ENCODE measurements at places on chromosomes 7 and 10.

GRCh38 chr10:78130966-78131710 is 97.5 kb downstream of the RPS24 start:
- DNase-seq = no peak

DNA sequence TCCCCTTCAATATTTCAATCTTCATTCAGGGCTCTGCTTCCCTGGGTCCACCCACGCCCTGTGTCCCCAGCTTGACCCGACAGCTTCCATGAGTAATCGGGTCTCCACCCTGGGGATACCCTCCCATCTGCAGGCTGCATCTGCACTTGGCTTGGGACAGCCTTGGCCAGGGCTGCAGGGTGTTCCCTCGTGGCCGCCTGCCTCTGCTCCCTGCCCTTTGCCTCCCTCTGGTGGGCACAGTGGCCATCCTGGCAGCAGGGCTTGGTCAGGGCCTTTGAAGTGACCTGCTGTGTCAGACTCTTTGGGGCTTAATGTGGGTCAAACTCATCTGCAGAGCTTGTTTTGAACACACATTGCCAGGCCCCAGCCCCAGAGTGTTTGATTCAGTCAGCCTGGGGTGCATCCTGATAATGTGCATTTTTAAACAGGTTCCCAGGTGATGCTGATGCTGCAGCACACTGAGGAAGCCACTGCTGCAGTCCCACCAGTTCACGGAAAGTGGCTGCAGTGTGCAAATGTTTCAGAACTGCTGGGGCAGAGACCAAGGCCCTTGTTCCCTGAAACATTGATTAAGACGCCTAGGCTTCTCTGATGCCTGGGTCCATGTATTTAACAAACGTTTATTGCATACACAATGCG is 80.7 kb upstream of the SEC61G start:
- DNase-seq = no peak

- no peak for DNase-seq
Measured at GRCh38 chr10:45476559-45476958, 102.5 kb downstream of the ALOX5 start.

- no peak for DNase-seq
Measured at GRCh38 chr7:93044147-93044810, 73.5 kb downstream of the SAMD9 start.

GRCh38 chr7:42689626-42690025 is 222.2 kb downstream of the C7orf25 start:
- no peak for DNase-seq

GRCh38 chr10:109984013-109984412 is 23.8 kb upstream of the ADD3 start:
- DNase-seq = no peak

DNA sequence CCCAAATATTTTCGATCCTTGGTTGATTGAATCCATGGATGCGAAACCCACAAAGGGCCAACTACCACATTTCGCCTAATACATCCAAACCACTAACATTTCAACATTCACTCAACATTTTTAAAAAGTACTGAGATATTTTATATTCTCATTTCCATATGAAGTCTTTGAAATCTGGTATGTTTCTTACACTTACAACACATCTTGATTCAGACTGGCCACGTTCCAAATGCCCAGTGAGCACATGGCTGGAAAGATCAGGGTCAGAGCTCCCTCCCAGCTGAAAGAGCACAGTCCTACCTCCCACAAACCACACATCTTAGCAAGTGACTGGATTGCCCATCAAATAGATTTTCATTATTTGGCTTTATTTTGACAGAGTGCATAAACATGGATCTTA is 18.9 kb downstream of the NCAPG2 start:
- DNase-seq = no peak

DNA sequence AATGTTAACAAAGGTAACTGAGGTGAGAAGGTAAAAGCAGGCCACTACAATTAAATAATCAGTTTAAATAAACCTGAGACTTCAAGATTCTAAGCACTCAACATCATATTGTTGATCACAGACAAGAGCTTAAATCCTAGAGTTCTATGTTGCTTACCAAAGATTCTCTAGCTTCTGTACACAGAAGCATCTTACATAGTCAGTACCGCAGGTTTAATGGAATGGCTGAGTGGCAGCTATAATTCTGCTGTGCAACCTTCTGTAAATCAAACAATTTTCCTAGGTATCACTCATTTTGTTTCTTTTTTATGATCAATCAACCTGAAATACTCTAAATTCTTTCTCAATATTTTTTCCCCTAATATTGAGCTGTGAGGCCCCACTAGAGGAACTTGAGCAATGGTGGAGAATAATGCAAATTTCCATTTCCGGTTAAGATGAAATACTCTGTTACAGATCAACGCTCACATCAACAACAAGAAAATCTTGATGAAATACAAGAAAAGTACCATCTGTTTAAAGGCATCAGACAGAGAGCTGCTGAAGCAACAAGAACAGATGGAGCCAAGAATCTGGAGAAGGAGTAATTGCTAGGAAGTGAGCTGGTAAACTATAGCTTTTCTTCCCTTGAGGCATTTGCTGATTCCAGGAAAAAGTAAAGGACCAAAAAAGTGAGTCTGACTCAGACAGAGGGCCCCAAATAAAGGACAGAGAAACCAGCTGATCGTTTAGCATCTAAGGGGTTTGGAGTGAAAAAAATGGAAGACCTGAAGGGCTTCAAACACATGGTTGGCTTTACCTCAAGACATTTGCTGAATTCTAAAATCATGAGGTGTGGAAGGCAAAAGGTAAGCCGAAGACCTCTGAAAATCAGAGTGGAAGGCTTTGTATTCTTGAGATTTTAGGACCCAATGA is 22.6 kb downstream of the PNPLA8 start:
- DNase-seq = no peak

DNA sequence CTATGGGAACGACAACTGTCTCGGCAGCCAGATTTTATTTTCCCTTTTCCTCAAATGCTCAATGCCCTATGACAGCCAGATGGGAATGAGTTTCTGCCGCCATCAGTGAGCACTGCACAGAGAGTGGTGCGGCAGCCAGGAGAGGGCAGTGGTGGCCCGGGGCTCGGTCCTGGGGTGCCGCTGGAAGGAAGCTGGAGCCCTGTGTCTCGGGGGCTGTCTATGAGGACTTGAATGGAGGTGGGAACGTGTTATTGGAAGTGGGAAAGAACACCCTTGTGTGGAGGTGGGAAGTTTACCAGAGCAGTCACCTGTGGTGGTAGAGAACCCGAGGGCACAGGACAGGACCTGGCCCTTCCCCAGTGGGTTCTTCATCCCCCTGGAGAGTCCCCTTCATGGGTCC is 35.8 kb downstream of the JAKMIP3 start:
- DNase-seq = no peak

DNA sequence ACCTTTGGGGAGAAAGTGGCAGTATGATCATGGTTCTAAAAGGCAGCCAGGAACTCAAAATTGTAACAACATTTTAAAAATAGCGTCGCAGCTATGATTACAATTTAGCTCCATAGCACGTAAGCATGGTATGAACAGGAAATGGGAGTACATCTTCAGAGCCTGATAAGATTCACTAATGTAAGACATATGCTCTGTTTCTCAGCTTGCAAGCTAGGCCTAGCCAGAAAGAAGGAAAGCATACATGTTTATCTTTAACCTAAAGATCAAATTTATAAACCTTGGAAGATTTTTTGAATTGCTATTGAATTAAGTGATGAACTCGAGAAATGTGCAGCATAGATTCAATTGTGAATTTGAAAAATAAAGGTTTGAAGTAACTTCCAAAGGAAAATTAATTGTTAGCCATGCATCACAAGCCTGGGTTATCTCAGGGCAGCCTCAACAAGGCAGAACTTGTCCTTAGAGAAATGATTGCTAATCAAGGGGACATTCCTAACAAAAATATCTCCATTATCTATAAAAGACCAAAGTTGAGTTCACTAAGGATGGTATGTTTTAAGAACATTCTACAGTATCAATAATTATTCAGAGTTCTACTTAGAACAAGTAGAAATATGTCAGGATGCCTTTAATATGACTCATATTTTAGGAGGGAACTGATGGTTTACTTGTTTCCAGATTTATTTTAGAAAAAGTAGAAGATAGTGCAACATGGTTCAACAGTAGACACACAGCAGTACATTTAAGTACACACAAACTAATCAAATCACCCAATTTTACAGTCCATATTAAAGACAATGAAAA is 38.8 kb upstream of the SEPTIN7 start:
- DNase-seq = no peak

DNA sequence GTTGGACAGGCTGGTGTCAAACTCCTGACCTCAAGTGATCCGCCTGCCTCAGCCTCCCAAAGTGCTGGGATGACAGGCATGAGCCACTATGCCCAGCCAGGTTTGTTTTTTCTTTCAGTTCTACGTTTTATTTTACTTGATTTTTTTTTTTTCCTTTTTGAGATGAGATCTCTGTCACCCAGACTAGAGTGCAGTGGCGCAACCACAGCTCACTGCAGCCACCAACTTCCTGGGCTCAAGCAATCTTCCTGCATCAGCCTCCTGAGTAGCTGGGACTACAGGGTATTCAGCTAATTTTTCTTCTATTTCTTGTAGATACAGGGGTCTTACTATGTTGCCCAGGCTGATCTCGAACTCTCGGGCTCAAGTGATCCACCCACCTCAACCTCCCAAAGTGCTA is 24.3 kb downstream of the GDI2 start:
- DNase-seq = no peak

GRCh38 chr10:131532291-131532690 is 220.8 kb upstream of the TCERG1L start:
- DNase-seq = no peak

- DNase-seq = peak; percentile 89
Measured at GRCh38 chr7:2519119-2519930, at the start of gene LFNG. TSS of gene LFNG (plus strand) at chr7:2519774. CDS start at chr7:2519862, 88 bp downstream.

DNA sequence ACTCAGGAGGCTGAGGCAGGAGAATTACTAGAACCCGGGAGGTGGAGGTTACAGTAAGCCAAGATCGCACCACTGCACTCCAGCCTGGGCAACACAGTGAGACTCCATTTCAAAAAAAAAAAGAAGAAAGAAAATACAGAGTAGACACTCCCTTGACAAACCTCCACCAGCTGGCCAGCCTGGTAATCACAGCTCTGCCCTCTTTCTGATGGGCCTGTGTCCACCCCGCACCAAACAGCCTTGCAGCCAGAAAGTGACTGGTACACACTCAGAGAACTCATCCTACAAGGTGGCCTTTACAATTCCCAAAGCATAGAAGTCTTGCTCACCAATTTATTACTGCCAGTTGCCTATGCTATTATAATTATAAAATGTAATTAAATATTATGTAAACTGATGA is 66.6 kb downstream of the COBL start:
- DNase-seq = no peak

DNA sequence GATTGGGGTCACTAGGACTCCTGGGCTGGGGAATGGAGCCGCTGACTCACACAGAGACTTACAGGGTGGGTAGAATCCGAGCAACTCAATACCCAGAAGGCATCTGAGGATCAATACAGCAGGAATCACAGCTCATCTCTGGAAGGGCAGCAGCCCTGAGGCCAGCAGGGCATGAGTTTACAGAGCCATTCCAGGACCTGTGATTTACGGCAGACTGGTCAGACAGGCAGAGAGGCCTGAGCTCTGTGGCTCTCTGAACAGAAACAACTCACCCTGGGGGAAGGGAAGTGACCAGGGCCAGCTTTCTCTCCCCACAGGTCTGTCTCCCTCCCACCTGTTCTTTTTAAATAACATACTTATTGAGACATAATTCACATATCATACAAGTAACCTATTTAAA is 88.2 kb upstream of the CXCL12 start:
- DNase-seq = no peak

GRCh38 chr10:11527691-11528255 is 83.7 kb downstream of the USP6NL start:
- DNase-seq = no peak

DNA sequence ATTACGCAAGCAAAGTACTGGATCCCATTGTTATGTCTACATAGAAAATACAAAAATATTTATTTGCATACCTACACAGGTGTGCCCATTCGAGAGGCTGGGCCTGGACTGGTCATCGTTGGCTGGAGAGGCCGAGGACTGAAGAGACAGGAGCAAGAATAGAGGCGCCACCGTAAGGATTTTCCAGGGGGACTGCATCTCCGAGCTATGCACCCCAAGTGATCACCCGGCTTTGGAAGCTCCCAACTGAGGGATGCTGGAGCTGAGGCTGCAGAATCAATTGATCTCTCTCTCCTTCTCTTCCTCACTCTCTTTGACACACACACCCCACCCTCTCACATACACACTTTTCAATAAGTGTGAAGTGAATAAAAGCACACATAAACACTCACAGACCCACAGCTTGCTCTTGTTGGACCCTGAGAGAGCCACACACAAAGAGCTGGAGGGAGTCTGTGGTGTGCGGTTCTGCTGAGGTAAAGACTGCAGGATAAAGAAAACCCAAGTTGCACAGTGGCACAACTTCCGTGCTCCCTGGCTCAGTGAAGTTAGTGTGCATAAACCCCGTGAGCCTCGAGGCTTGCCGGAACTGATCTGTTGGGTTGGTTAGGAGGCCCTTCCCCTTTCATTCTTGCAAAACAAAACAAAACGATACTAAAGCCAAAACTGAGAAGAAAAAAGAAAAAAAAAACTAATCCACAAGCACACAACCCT is at the start of gene AOAH:
TSS of gene AOAH (minus strand) at position 544 of the 714 bp plus-strand sequence. CDS start at position 198, 346 bp downstream.
- DNase-seq = peak; percentile 81

DNA sequence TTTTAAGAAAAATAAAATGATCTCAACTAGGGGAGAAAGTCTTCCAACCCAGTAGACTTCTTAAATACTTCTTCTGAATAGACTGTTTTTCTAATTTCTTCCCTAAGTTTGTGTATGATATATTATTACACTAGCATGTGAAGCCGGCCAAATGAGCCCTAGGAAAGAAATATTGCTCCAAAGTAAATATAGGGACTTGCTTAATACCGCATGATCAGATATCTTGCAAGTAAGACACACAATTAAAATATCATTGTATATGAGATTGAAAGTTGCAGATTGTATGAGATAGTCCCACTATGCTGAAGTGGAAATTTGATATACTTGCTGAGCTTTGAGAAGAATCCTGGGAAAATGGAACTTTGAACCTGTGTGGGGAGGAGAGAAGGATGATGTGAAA is 225.7 kb downstream of the BAMBI start:
- no peak for DNase-seq

DNA sequence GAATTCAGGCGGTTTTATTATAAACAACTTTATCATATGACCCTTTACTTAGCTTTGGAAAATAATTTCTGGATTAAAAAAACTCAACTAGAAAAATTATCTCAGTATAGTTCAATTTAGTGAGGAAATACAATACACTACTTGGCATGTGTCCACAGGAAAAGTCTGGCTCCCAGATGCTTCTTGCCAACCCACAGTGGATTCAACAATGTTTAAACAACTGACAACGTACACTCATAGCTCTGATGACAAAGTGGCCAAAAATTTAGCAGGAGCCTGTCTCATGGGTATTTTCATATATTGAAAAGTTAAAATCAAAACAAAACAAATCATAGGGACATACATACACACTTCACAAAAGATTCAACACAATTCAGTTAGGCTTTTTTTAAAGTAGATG is 158.8 kb downstream of the SKAP2 start:
- no peak for DNase-seq
